Stimulated activated CD4-positive, alpha-beta T cell treated with anti-CD3 and anti-CD28 coated beads, Interleukin-4, amount 100 ng/mL, for 1 hour (primary cell): ENCODE measurements at places on chromosomes 12 and 14.

- DNase-seq = no peak
Measured at GRCh38 chr14:39641224-39641623, 209.0 kb upstream of the FBXO33 start.

GRCh38 chr12:91817517-91817916 is 328.1 kb downstream of the BTG1 start:
- DNase-seq = no peak

DNA sequence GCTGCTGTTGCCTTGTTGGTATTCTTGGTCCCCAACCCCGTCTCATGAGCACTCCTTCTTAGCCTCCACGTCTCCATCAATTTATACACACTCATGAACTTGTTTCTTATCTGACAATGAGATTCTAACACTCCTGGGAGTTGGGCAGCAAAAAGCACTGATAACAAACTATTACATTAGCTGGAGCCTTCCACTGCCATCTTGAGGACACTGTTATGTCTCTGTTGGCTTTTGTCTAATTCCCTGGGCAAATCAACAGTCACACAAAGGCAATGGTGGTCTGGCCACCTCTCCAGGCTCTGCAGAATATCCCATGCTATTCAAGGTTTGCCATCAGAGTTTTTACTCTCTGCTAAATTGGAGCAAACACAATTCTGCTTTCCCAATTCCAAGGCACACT is 117.8 kb upstream of the COCH start:
- no peak for DNase-seq

DNA sequence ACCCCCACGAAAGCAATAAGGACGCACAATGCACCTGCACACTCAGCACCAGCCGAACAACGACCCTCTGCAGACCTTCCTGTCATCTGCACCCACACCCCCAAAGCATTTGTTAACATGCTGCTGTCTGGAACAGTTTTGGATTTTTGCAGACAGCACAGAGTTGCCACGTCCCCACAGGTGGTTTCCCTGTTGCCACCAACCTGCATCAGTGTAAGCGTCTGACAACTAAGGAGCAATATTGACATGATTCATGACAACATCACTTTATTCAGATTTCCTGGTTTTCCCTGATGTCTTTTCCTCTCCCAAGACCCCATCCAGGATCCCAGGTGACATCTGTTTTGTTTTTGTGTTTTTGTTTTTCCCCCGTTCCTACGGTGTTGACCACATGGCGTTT is 150.7 kb upstream of the C14orf180 start:
- no peak for DNase-seq

- DNase-seq = no peak
Measured at GRCh38 chr12:66242311-66242710, 53.3 kb downstream of the IRAK3 start.

DNA sequence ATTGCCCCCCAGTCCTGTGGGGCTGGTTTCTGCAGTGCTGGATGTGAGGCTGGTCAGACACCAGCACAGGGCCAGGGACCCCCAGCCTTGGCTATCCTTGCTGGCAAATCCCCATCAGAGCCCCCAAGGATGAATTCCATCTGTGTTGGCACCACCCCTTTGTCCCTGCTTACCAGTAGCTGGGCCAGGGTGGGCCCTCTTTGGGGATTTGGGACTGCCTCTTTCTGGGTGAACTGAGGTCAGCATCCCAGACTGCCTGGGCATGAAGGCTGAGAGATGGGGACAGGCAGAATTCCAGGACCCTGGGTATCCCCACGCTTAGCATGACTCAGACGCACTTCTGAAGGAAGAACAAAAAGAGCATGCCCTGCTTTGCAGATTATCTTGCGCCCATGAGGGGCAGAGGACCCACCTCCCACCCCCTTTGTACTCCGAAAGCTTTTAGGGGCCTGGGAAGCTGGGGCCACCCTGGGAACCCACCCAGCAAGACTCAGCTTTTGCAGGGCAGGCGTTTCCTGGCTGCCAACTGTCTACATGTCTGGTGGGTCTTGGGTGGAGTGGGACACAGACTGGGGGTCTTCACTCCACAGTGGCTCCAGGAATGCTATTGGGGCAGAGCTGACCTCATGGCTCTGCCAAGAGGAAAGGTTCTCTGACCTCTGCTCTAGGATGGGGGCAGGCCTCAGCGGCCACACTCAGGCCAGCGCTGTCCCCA is 26.8 kb downstream of the RFLNA start:
- DNase-seq = no peak

GRCh38 chr14:101788016-101788635 is 26.6 kb downstream of the PPP2R5C start:
- no peak for DNase-seq

GRCh38 chr14:83864106-83864505 is 1665.8 kb upstream of the FLRT2 start:
- no peak for DNase-seq

DNA sequence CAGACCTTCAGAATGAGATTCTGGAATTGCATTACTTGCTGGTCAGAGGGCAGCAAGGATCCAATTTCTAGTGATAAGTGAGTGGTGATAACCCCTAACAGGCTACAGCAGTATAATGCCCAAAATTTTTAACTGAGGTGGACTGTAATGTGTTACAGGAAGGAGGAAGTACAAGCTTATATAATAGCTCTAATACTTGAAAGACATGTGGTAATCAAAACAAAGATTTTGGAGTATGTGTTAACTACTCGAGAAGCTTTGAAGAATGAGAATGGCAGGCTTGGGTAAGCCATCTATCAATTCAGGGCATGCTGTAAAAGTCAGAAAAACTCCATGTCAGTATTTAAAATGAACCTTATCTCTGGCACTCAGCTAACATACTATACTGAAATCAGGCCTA is 70.5 kb downstream of the ANKS1B start:
- no peak for DNase-seq

DNA sequence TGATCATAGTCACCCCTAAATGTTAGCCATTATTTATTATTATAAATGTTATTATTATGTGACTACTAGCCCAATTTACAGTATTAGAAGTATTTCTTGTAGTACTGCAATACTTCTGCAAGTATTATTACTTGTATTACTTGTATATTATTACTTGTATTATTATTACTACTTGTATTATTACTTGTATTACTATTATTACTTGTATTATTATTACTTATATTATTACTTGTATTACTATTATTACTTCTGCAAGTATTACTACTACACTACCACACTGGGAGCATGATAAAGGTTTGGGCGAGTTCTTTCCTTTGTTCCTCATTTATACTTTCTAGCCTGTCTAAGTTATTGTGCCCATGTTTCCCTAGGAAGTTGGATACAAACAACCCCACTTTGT is 67.9 kb downstream of the NOS1 start:
- no peak for DNase-seq

DNA sequence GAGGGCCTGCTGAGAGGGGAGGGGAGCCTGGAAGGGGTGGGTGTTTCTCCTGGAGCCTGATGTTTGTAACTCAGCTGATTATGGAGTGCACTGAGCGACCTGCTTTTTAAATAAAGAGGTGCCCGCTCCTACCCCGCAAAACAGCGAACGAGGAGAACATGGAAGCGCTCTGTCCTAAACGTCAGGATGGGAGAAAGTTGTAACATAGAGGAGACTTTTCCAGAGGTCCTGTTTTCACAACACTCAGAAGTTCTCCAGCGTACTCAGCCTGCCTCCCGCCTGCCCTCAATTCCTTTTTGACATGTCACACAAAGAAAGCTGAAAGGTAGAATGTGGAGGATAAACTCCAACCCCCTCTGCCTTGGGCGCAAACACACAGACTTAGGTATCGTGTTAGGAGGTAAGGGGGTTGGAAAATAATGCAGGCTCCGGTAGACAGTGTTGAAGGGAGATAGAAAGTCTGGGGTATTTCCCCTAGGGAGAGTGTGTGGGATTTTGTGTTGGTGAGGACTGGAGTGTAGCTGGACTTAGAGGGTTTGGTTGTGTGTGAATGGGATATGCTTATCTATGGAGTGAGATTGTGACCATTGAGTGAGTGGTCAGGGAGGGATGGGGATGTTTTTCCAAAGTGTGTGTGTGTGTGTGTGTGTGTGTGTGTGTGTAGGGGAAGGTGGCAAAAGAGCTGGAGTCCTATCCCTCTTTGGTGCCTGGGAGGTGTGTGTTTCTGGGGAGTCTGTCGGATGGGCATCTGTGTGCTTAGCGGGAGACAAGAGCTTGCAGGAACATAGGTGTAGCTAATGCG is 2.1 kb downstream of the NTF3 start:
- no peak for DNase-seq

- DNase-seq = no peak
Measured at GRCh38 chr12:64273527-64274403, 51.7 kb upstream of the KICS2 start.

DNA sequence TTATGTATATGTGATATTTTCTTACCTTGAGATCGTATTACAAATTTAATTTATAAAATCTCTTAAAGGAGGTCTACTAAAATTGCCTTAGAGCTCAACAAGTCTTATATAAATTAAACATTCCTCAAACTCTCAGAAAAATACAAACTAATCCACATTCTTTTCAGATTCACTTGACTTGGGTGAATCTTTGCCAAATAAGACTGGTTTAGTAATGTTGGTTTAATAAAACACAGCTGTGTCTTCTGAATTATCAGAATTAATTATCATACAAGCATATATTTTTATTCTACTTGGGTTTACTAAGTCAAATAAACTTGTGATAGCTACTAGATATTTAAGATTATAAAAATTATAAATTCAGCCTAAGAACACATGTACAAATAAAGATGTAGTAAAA is 13.3 kb downstream of the GLIPR1L2 start:
- DNase-seq = no peak

- DNase-seq = no peak
Measured at GRCh38 chr12:24307716-24308335, 358.4 kb upstream of the SOX5 start.

- peak; percentile 21 for DNase-seq
Measured at GRCh38 chr12:39145175-39145999, 240.0 kb upstream of the CPNE8 start.

- no peak for DNase-seq
Measured at GRCh38 chr12:118237908-118238307, 102.0 kb downstream of the PEBP1 start.
